Tibial nerve (tissue), 4 donors: ENCODE measurements at places on chromosomes 4 and X. TPM values are rescaled to one million over a fixed set of nuclear protein-coding genes. Genes with fewer than 3 reads are reported as not detected.

DNA sequence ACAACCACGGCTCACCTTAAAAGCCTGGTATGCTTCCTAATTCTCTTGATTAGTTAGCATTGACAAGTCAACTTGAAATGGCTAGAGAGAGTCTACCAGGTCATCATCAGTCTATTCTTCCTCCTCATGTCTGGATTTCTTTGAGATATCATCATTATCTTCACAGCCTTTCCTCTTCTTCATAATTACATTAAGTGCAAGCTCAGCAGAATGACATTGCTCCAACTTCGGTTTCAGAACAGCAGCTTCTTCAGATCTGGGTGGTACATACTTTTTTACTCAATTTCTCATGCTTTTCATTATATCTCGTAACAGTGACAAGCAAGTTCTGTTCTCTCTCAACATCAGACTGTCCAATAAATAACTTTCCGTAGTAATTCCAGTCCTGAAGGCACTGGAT lies 337.5 kb upstream of the TENM3 start:
- no peaks in the 10 kb centered on the region for H3K36me3 ChIP-seq
- H3K27me3 ChIP-seq, result no peaks in the 10 kb centered on the region
- no peak overlapping the region for H3K27ac ChIP-seq
- no peaks in the 10 kb centered on the region for H3K4me1 ChIP-seq

DNA sequence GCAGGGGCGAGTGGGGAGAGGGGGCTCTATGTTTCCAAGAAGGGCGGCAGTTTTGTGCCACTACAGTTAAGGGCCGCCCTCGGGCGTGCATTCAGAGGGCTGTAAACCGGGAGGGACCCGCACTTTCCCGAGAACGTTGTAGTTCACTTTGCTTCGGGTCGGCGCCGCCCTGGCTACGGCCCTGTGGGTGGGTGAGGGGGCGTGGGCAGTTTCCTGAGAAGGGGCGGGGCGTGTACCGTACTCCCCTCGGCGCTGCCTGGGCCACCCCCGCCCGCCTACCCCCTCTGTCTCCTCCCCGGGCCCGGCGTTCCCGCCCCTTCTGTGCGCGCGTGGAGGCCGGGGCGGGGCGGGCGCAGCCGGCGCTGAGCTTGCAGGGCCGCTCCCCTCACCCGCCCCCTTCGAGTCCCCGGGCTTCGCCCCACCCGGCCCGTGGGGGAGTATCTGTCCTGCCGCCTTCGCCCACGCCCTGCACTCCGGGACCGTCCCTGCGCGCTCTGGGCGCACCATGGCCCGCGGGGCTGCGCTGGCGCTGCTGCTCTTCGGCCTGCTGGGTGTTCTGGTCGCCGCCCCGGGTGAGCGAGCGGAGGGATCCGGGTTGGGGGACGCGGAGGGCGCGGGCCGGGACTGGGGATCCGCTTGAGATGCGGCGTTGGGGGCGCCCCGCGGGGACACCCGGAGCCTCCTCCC lies at the start of gene CD99:
Gene CD99, plus strand, starts transcription at position 440 of the 687 bp plus-strand sequence. Its CDS starts 66 bp downstream, at position 506.
- H3K27ac ChIP-seq, result peak within 1 kb of the TSS; percentile 64
- peaks cover 30% of the 10 kb centered on the region for H3K4me1 ChIP-seq
- no peaks in the 10 kb centered on the region for H3K36me3 ChIP-seq
- DNase-seq, result peak; percentile 77

DNA sequence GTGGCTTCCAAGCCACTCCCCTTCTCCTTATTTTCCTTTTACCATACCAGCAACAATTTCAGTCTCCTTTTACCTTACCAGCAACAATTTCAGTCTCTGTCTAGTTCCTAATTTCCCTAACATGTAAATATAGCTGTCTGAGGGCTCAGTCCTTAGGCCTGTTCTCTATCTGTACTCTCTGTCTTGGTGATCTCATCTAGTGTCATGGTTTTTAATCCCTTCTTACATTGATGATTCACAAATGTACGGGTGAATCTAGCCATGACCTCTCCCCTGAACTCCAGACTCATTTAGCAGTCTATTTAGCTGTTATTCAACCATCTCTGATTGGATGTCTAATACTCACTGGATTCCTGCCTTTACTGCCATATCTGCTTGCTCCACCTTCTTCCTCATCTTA lies 7.2 kb downstream of the IL15 start:
- no peak overlapping the region for H3K27ac ChIP-seq
- peaks cover 20% of the 10 kb centered on the region for H3K4me1 ChIP-seq
- no peak for DNase-seq
- H3K27me3 ChIP-seq, result no peaks in the 10 kb centered on the region

- no peak overlapping the region for H3K4me3 ChIP-seq
- no peaks in the 10 kb centered on the region for H3K27me3 ChIP-seq
- DNase-seq, result no peak
- H3K27ac ChIP-seq, result no peak overlapping the region
- no peaks in the 10 kb centered on the region for H3K36me3 ChIP-seq
- no peaks in the 10 kb centered on the region for H3K4me1 ChIP-seq
Observed at GRCh38 chr4:815464-816146, 10.3 kb downstream of the CPLX1 start.

DNA sequence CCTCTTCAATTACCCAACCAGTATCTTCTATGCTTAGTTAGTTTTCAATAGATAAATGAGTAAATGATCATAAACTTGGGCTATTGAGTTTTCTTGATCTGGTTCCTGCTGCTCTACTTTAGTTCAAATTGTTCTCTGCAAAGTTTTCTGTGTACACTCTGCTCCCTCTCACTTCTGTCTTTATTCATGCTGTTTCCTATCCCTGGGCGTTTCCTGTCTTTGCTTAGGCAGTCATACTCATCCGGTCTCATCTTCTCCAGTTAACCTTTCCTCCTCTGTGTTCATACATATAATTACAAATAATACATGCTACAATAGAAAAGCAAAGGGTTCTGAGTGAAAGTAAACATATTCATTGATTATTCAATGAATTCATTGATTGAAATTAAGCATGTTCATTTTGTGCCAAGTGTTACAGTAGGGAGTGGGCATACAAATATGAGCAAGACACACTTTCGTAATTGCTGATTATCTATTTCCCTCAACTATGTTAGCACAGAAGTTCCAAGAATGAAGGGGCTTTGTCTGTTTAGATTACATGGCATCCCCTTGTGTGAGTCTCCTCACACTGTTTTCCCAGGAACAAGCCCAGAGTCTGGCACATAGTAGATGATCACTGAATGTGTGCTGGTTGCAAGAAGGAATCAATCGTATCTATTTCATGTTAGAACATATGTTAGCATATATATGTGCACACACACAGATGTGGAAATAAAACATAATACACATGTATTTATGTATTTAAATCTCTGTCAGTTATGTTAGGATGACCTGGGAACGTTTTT lies 1.1 kb downstream of the RAB39B start:
- no peak overlapping the region for H3K27ac ChIP-seq
- H3K4me1 ChIP-seq, result no peaks in the 10 kb centered on the region
- no peaks in the 10 kb centered on the region for H3K27me3 ChIP-seq
- H3K4me3 ChIP-seq, result peak overlapping the region; percentile 47
- no peaks in the 10 kb centered on the region for H3K36me3 ChIP-seq

Gene TEX11
- not detected for total RNA-seq

Gene TECRL
- not detected for total RNA-seq

Gene TLR3
- 3.9 TPM for total RNA-seq

Gene SRPK3
- 5.1 TPM for total RNA-seq

GRCh38 chr4:67456577-67457196 lies 88.6 kb downstream of the CENPC start:
- no peaks in the 10 kb centered on the region for H3K4me1 ChIP-seq
- H3K36me3 ChIP-seq, result no peaks in the 10 kb centered on the region
- no peak overlapping the region for H3K27ac ChIP-seq
- no peak for DNase-seq

Gene AVPR2
- total RNA-seq, result 5.7 TPM

DNA sequence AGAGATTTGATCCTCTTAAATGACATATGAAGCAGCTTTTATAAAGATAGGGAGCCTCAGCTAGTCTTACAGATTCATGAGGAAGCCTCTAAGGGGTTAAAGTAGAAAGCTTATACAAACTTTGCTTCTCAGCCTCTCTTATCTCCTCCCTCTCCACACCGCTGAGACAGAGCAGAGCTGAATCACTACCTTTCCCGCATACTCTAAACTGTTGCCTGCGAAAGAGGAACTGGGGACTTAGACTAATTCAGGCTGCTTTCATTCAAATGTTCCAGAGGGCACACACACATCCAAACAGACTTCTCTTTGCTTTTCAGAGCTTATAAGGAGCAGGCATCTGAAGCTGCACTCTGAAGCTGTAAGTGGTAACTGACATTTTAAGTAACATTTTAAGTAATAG lies at the start of gene SERTM2:
Gene SERTM2, plus strand, starts transcription at position 169 of the 400 bp plus-strand sequence. CDS start 7,213 bp downstream, outside the sequence.
- no peaks in the 10 kb centered on the region for H3K4me1 ChIP-seq
- H3K27me3 ChIP-seq, result no peaks in the 10 kb centered on the region
- no peak within 1 kb of the TSS for H3K4me3 ChIP-seq
- no peak for DNase-seq
- H3K36me3 ChIP-seq, result no peaks in the 10 kb centered on the region
- no peak within 1 kb of the TSS for H3K27ac ChIP-seq

DNA sequence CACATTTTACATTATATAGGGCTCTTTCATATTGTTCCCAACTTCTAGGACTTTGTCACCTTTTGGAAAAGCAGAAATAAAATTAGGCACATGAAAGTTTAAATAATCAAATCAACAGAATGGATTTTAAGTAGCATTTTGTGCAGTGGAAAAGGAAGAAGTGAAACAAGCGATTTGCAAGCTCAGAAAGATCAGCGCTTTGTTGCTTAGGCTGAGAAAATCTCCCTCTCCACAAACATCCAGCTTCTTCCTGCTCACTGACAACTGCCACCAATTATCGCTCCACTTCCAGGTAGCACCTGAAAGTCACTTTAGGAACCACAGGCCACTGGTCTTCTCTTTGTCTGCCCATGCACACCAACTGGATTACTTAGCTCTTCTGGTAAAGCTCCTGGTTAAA lies 2.0 kb upstream of the PDK3 start:
- H3K36me3 ChIP-seq, result no peaks in the 10 kb centered on the region
- peaks cover 3% of the 10 kb centered on the region for H3K27me3 ChIP-seq
- no peak overlapping the region for H3K27ac ChIP-seq
- no peak overlapping the region for H3K4me3 ChIP-seq
- no peak for DNase-seq

DNA sequence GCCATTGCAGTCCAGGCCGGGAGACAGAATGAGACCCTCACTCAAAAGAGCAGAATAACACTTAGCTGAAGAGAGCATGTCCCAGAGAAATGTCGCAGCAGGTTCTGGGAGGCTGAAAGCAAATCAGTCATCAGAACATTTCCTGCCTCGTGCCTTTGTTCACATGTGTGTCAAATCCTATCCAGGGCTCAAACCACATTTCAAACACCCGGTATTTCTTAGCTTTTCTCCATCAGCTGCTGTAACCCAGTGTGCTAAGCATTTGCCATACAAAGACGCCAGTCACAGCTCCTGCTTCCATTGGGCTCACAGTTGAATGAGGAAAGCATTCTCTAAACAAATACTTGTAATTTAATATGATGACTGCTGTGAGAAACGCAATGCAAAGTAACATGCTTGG lies 6.0 kb downstream of the PALLD start:
- H3K27ac ChIP-seq, result no peak overlapping the region
- no peak overlapping the region for H3K4me3 ChIP-seq
- DNase-seq, result no peak

DNA sequence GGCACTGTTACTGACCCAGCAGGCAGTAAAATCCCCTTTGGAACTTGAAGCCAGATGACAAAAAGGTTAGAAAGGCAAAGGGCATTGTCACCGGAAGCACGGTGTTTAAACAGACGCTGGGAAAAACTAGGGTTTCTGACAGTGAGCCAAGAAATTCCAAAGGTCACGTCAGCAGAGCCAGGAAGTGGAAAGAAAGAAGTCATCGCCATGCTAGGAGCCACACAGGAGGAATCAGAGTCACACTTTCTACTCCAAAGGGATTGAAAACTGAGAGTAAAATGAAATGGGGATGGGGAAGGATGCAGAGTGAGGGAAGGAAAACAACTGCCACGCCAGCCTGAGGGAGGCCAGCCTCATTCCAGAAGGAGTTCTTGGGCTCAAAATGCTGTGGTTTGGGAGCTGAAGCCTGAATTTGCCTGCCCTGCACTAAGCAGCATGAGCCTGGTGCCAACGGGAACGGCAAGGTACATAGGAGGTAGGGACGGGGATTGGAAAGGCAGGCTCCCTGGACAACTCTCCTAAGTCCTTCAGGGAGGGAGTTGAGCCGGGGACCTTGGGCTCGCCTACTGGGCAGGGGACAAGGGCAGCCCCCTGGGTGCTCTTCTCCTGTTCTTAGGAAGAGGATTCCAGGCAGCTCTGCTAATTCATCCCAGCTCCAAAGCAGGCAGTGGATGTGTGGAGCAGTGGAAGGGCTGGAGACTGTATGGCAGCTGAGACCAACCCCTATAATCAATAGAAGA lies 66.8 kb downstream of the SOWAHB start:
- peak overlapping the region; percentile 17 for H3K27ac ChIP-seq
- DNase-seq, result no peak
- H3K36me3 ChIP-seq, result no peaks in the 10 kb centered on the region
- H3K4me1 ChIP-seq, result no peaks in the 10 kb centered on the region

GRCh38 chr4:37279121-37279520 lies 34.6 kb downstream of the NWD2 start:
- H3K4me3 ChIP-seq, result no peak overlapping the region
- H3K27me3 ChIP-seq, result no peaks in the 10 kb centered on the region

GRCh38 chr4:10026485-10026884 lies 5.2 kb upstream of the SLC2A9 start:
- H3K27me3 ChIP-seq, result no peaks in the 10 kb centered on the region
- H3K36me3 ChIP-seq, result no peaks in the 10 kb centered on the region
- H3K27ac ChIP-seq, result no peak overlapping the region
- H3K4me1 ChIP-seq, result peaks cover 13% of the 10 kb centered on the region
- no peak overlapping the region for H3K4me3 ChIP-seq
